ENCODE measurements at places on chromosomes 11 and 22.

DNA sequence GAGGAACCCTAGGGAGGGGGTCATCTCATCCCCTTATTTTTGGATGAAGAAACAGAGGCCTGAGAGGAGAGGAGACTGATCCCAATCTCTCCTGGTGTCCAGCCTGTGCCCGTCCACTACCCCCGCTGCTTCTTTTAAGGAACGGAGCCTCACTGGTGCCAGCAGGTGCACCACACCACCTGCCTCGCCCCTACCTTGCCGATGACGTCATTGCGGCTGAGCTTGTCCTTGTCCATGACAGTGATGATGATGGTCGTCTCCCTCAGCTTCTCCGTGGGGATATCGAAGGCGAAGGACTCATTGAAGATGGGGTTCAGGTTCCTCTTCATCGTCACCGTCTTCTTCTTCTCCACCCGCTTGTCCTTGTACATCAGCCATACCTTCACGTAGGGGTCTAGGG is 14.3 kb downstream of the LRRC10B start:
- DNase-seq: no peak

DNA sequence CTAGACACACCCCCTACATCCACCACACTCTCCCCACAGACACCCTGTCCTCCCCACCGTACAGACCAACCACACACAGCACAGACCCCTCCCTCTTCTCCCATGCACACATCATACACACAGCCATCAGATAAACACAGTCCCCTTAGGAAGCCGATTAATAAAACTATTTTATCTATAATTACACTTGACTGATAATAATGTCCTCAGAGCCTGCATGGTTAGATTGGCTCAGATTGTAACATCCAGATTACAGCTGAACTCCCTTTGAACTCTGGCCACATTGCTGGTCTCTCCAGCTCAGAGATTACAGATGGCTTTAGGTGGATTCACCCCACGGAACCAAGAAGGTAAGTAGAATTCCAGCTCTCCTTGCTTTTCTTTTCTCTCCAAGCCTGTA is 9.5 kb upstream of the ELF5 start:
- no peak for DNase-seq

GRCh38 chr11:68900835-68901381 is 2.7 kb downstream of the MRPL21 start:
- DNase-seq: no peak

- peak; percentile 73 for DNase-seq
Measured at GRCh38 chr22:16834971-16835370, 9.8 kb upstream of the XKR3 start.

DNA sequence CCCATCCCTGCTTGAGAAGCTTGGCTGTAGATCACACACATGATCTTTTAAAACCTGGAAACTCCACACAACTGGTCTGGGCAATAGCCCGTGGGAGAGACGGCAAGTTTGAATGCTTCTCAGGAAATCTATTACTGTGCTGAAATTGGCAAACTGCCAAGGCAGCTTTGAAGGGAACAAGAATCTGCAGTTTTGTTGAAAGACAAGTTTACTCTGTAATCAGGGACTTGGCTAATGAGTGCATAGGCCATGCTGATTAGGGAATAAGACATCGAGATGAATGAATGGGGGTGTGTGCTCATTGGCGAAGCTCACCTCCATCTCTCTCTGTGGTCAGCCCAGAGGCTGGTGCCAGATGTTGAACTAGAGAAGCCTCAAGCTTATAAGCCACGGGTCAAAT is 218.8 kb downstream of the HIPK3 start:
- DNase-seq: no peak

DNA sequence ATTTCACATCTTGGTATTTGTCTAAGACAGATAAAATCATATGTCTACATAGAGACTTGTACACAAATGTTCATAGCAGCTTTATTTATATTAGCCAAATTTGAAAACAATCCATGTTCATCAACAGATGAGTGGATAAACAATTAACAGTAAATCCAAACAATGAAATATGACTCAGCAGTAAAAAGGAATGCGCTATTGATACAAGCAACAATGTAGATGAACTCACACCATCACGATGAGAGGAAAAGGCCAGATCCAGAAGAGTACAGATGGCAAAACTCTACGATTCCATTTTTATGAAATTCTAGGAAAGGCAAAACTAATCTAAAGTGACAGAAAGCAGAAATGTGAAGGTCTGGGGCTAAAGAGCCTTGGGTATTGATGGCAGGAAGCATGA is 384.3 kb downstream of the NTM start:
- no peak for DNase-seq

GRCh38 chr22:41825376-41825775 is 7.5 kb upstream of the SREBF2 start:
- no peak for DNase-seq

DNA sequence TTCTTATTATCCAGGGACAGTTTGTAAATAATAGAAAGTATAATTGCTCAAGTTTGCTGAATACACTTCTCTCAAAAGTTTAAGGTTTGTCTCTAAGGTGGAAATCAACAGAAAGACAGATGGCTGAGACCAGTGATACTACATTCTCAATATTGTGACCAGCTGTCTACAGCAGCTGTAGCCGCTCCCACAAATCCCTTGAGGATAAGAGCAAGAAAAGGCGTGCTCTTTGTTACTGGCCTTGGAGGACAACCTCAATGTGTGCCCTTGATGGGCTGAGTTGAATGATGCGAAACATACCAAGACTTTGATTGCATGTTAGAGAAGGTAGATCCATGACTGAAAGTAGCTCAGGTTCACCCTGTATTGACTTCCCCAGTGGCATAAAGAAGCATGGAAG is 6.1 kb downstream of the OR6M1 start:
- DNase-seq: no peak

DNA sequence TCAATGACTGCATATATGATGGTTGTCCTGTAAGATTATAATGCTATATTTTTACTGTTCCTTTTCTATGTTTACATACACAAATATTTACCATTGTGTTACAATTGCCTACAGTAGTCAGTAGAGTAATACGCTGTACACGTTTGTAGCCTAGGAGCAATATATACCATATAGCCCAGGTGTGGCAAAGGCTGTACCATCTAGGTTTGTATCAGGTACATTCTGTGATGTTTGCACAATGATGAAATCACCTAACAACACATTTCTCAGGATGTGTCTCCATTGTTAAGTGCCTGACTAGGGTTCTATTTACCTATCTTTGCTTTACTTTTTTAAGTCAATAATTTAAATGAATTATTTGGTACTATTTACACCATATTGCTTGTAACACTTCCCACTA is 21.9 kb downstream of the PRR5L start:
- DNase-seq: no peak

DNA sequence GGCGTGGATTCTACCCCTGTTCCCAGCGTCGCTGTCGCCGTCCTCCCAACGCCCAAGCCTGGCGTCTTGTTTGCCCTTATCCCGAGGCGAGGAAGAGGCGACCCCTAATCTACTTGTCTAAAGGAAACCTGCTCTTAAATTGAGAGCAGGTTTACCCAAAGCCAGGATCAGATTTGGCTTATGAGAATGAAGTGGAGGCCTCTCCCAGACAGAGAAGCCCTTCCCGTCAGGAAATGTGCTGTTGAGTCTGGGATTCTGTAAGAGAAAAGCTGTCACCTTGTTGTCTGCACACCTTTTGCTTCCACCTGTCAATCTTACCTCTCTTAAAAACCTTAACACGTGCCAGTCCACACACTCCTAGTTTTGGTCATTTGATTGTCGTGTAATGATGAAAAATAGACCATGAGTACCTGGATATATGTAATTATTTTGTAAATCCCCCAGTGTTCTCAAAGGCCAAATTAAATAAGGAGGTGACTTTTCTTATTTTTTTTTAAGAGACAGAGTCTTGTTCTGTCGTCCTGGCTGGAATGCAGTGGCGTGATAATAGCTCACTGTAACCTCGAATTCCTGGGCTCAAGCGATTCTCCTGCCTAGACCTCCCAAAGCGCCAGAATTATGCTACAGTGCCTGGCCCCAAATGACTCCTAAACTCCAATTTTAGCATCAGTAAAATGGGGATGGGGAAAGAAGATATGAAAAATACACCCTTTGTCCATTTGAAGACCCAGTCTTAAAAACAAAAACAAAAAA is 627 bp downstream of the GTF2H1 start:
- no peak for DNase-seq

- no peak for DNase-seq
Measured at GRCh38 chr22:29647954-29648737, 44.7 kb downstream of the NF2 start.

GRCh38 chr11:30481330-30481729 is 104.8 kb downstream of the MPPED2 start:
- no peak for DNase-seq

DNA sequence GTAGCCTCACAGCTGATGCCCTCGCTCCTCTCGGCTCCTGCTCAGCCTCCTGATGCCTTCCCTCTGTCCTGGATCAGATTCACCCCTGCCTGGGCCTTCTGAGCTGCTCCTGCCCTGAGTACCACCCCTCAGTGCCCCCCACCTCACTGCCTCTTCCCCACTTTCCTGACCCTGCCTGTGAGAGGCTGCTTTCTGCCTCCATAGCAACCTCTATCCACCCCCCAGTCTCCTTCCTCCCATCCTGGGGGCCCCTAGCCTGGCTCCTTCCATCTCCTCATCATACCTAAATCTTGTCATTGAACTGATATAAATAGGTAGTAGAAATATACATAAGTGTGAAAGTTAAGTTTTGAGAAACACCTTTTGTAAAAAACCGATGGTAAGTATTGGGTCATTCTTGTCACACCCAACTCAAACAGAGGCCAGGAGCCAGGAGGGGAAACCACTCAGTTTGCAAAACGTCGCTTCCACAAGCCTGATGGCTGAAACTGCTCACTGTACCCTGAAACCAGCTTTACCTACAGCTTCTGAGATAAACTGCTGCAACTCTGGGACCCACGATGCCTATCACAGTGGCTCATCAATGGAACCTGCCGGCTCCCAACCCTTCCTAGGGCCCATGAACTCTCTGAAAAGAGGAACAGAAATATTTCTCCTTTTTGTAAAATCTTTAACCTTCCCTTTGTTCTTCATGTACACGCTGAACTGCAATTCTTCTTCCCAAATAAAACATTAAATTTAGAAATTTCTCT is 4.8 kb upstream of the APOBEC3H start:
- DNase-seq: no peak

DNA sequence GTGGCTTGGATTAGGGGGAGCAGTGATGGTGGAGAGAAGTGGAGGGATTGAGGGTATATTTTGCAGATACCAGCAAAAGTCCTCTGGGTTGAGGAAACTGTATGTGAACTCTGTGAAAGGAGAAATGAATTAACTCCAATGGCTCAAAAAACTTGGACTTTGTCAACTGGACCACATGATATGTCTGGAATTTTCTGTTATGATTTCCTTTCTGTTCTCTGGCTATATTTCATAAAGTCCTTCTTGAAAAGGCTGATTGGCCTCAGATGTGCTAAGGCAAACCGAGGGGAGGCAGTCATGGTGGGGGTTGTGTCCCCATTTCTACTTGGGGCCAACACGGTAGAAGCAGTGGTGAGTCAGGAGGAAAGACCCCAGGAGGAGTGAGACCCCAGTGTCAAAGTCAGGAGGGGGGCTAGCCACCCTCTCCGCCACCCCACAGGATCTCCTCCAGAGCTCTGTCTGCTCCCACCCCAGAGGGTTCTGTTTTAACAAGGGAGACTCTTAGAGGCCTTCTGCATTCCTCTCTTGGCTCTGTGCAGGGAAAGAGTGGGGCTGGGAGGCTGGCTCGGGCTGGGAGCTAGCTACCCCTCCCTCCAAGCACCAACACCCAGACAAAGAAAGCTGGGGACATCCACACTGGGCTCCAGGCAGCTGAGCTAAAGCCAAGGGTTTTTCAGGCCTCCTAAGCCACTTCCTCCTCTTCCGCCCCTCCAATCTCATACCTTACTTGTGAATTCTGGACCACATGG is 13.8 kb downstream of the CHRDL2 start:
- no peak for DNase-seq

DNA sequence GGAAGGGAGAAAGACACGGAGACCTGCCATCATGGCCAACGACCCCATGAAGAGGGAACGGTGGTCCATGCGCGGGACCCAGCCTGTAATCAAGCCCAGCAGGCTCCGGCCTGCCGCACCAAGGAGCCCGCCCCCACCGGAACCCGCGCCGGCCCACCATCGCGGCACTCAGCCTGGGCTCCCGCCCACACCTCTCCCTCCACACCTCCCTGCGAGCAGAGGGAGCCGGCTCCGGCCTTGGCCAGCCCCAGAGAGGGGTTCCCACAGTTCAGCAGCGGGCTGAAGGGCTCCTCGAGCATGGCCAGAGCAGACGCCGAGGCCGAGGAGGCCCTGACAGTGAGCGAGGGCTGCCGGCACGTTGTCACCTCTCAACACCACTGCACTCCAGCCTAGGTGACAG is 1302.8 kb upstream of the CNTN5 start:
- no peak for DNase-seq

GRCh38 chr11:17528181-17528691 is 16.0 kb downstream of the USH1C start:
- DNase-seq: peak; percentile 60

GRCh38 chr11:945986-946385 is 20.3 kb downstream of the AP2A2 start:
- DNase-seq: no peak

DNA sequence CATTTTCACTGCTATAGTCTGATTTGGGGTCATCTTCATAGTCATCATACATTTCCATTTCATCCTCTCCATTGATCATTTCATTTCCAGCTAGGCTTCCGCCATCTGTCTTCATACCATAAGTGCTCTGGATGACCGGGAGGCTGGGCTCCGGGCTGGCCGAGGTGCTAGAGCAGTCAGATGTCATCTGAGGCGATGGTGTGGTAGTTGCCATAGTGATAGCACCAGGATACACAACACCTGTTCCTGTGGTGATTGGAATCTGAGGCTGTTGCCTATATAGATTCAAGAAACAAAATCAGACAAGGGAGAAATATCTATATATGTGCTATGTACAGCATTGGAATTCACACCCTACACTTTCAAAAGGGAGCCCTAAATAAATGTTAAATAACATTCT is 383.5 kb downstream of the SOX6 start:
- no peak for DNase-seq

DNA sequence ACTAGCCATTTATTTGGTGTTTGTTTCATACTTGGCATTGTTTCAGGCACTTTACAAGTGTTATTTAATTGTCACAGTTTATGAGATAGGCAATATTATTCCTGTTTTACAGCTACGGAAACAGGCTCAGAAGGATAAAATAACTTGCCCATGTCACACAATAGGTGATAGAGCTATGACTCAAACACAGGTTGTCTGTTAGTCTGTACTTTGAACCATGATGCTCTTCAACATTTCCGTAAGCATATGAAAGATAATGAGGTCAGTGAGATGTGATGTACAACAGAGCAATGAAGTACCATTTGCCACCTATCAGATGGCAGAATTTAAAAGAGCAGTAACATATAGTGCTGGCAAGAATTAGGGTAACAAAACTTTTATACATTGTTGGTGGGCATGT is 15.3 kb downstream of the TUG1 start:
- no peak for DNase-seq

- no peak for DNase-seq
Measured at GRCh38 chr11:101288392-101288791, 158.8 kb upstream of the PGR start.

DNA sequence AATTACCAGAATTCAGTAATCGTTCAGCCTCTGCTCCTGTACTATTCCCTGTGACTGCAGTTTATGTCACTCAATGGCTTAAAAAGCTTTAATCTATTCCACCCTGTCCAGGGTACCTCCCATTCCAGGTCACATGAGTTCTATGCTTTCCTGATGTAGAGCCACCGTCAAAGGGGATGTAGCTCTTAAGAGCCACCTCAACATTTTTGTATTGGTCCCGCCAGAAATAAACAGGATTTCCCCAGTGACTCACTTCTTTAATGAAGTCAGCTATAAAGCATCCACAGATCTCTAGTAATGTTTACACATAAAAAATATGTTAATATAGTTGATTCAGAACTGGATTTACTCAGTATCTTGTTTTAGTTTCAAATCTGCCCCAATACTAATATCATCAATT is 1.3 kb upstream of the OR8D1 start:
- no peak for DNase-seq

Measured in inflammatory macrophage treated with lipopolysaccharide for 1 hour (primary cell).